ENCODE measurements at places on chromosomes 3 and 15.

- DNase-seq: no peak
Observed at GRCh38 chr3:130517602-130518001, 625 bp downstream of the COL6A6 start.

DNA sequence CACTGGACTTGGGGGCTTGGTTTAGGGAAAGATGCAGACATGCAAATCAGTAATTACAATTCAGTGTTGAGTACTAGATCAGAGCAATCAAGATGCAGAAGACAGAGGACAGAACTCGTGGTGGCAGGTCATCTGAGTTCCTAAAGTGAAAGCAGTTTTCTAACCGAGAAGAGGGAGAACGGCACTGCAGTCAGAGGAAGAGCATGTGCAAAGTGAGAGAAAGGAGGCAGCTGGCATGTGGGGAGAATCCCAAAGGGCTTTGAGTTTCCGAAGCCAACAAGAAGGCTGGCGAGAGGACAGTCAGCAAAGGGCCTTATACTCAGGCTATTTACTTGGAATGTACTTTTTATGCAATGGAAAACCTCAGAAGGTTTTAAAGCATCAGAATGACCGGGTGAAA is 87.0 kb downstream of the ANP32A start:
- DNase-seq: peak; percentile 38

- no peak for DNase-seq
Observed at GRCh38 chr3:186080849-186081438, 27.9 kb downstream of the ETV5 start.

GRCh38 chr15:34647569-34648293 is 64.3 kb upstream of the GOLGA8B start:
- no peak for DNase-seq

DNA sequence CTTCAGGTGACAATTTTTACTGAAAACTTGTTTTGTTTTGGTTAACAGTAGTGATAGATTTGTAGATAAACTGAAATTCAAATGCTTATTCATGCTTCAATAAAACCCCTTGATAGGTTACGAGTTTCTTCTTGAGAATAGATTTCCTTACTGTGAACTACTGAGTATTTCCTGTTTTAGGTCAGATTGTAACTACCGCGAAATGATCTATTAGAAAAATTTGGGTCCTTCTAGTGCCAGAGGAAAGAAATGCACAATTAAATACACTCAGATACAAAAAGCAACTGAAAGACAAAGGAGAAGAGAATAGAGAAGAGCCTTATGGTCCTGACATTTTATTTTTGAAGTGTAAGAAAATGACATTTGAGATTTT is 251.7 kb upstream of the TBL1XR1 start:
- no peak for DNase-seq

DNA sequence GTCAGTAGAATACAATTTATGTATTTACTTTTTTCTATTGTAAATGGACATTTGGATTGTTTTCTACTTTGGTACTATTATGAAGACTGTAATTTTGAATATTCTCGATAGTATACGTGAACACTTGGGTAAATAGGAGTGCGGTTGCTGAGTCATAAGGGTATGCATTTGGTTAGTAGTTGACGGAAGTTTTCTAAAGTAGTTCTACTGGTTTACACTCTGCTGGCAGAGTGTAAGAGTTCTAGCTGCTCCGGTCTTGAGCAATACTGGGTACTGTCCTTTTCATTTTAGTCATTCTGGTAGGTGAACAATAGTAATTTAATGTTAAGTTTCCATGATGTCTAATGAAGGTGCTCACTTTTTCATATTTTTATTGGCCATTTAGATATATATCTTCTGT is 70.0 kb downstream of the MEF2A start:
- no peak for DNase-seq

GRCh38 chr3:51938780-51939425 is 2.8 kb downstream of the RRP9 start:
- no peak for DNase-seq

DNA sequence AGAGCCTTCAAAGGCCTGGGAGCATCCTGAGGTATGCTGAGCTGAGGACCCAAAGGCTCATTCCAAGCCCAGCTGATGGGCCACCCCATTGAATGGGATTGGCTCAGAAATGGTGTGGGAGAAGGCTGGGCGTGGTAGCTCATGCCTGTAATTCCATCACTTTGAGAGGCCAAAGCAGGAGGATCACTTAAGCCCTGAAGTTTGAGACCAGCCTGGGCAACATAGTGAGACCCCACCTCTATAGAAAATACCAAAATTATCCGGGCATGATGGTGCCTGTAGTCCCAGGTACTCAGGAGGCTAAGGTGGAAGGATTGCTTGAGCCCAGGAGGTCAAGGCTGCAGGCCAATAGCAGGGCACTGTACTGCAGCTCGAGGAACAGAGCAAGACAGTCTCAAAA is 43.8 kb upstream of the ADAMTSL3 start:
- DNase-seq: no peak

- DNase-seq: no peak
Observed at GRCh38 chr3:52155912-52156311, 1.7 kb upstream of the POC1A start.

All from adipocyte (in vitro differentiated cells).